ENCODE measurements at places on chromosomes 1 and 21.

GRCh38 chr21:27564684-27565301 lies 597.9 kb upstream of the ADAMTS5 start:
- no peak for DNase-seq

DNA sequence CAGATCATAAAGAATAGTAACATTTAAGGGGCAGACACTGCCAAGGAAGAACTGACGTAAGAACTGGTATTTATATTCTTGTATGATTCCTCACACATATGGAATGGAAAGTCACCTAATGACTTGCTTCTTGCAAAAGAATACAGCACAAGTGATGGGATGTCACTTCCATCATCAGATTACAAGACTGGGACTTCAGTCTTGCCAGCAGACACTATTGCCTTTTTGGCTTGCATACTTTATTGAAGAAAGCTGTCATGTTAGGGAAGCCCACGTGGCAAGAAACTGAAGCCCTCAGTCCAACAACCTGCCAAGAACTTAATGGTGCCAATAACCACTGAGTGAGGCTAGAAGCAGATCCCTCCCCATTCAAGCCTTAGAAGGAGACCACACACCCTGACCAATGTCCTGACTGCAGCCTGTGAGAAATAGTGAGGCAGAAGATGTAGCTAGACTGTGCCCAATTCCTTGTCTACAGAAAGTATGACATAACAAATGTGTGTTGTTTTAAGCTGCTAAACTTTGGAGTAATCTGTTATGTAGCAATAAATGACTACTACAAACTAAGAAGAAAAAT lies 12.0 kb downstream of the EGLN1 start:
- DNase-seq = no peak

GRCh38 chr1:179761296-179761695 lies 18.2 kb downstream of the FAM163A start:
- no peak for DNase-seq

DNA sequence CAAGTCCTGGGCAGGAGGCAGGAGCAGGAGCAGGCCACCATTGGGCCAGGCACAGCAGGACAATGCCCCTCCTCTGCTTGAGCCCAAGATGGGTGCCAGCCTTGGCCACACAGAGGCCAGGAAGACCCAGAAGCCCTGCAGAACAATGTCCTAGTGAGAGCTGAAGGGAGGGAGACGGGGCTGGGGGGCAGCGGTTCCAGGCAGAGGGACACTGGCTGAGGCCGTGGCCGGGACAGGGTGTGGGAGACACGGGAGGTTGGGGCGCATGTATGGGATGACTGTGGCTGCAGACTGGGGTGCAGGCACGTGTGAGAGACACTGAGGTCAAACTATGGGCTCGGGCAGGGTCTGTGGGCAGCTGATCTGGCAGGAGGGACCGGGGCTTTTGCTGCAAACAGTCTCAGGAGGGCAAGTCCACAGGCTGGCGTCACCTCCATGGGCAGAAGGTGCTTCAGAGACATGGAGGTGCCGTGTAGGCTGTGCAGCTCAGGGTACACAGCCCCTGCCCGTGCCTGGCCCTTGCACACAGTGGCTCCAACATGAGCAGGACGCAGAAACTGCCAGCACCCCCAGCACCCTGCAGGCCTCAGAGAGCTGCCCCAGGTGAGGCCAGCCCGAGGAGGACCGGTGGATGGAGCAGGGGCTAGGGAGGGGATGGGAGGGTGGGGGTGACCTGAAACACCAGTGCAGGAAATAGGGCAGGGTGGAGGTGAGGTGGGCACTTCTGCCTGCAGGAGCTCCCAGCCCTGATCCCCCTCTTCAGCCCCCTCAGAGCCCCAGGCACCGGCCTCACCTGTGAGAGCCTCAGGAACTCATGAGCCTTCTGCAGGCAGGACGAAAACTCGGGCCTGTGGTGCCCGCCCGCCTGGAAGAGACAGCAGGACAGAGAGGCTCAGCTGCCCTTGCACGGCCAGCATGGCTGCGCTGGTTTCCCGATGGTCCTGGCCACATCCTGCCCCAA lies 19.5 kb downstream of the LSS start:
- no peak for DNase-seq

- DNase-seq = no peak
These were observed 157.0 kb downstream of the RYR2 start for GRCh38 chr1:237199026-237199425.

DNA sequence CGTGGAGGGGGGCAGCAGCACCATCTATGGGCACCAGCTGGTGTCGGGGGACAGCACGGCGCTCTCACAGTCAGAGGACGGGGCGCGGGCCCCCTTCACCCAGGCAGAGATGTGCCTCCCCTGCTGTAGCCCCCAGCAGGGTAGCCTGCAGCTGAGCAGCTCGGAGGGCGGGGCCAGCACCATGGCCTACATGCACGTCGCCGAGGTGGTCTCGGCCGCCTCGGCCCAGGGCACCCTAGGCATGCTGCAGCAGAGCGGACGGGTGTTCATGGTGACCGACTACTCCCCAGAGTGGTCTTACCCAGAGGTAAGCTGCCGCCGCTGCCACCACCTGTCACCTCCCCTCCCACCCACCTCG lies 106.2 kb upstream of the VAMP3 start:
- DNase-seq = no peak

DNA sequence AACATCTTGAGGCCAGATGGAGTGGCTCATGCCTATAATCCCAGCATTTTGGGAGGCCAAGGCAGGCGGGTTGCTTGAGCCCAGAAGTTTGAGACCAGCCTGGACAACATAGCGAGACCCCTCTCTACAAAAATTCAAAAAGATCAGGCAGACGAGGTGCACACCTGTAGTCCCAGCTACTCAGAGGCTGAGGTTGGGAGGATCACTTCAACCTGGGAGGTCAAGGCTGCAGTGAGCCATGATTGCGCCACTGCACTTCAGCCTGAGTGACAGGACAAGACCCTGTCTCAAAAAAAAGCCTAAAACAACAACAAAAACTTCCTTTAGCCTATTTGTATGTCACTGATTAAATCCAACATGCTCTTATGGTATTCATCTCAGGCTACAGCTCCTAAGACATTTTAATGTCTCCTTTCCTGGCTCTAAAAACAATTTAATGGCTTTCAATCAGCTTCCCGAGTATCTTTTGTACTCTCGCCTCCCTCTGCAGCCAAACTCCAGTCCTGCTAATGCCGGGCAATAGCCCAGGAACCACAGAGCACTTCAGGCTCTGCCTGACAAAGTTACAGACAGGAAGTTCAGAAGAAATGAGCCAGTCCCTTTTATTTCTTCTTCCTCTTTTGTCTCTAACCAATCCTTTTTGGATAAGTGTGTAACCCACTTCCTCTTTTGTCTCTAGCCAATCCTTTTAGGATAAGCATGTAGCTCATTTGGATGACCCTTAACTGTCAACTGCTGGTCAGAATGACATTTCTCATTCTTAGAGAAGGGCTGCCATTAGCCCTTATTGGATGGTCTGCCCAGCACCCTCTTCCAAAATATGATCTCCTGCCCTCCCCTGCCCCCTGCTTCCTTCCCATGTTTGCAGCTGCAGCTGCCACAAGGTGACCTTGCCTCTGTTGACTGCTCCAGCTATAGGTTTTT lies 6.6 kb upstream of the DOP1B start:
- peak; percentile 42 for DNase-seq

GRCh38 chr21:43731476-43731875 lies 12.5 kb downstream of the PDXK start:
- no peak for DNase-seq

DNA sequence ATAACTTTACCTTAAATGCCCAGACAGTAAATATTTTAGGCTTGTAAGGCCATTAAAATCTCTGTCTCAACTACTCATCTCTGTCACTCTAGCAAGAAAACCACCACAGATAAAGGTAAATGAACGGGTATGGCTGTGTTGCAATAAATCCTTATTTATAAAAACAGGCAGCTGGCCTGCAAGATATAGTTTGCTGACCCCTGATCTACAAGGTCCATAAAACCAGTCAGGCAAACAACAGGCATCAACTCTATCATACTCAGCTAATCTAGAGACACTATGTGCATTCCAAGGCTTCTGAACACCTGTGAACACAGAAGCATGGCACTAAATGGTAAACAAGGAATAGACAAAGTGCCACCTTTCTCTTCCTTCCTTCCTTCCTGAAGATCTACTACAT lies 9.7 kb downstream of the FAF1 start:
- no peak for DNase-seq

GRCh38 chr1:45526135-45526644 lies 4.5 kb upstream of the PRDX1 start:
- no peak for DNase-seq

GRCh38 chr1:64516301-64516700 lies 46.4 kb downstream of the CACHD1 start:
- no peak for DNase-seq

- no peak for DNase-seq
These were observed 13.4 kb upstream of the MUTYH start for GRCh38 chr1:45353685-45354084.

GRCh38 chr1:174197547-174197946 lies 38.2 kb downstream of the RABGAP1L start:
- DNase-seq = no peak

GRCh38 chr1:923131-923990 lies at the start of gene SAMD11:
Gene SAMD11 (plus strand): TSS chr1:923923. CDS start chr1:924432, 509 bp downstream.
- peak; percentile 74 for DNase-seq

DNA sequence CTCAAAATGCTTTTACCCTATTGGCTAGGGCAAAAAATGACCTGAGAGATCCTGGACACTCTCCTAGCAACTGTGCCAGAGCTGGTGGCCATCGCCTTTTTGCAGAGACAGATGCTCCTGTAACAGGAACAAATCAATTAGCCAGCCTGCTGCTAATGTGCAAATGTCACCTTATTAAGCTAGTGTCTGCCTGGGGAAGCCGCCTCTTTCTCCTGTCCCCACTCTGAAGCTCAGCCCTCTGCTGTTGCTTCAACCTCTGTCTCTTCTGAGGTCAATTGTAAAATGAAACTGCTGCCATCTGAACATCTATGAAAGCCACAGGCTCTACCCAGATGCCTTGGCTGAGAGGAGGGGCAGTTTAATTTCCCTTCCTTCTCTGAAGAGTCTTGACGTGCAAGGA lies 85.5 kb upstream of the CACNA1E start:
- no peak for DNase-seq

DNA sequence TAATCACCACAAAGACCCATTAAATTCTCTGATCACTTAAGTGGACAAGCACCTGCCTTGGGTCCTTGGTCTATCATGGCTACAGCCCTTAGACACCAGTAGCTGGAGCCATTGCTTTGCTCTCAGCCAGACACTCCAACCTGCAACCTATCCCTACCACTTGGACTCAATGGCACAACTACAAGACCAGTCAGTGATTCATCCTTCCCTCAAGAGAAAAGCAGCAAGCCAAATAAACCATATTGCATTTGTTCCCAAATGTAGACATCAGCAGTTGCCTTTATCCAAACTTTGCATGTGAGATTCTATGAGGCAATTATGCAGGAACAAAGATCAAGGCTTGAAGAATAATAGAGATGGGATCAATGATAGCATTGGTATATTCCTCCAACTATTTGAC lies 263.4 kb downstream of the HHIPL2 start:
- DNase-seq = no peak

DNA sequence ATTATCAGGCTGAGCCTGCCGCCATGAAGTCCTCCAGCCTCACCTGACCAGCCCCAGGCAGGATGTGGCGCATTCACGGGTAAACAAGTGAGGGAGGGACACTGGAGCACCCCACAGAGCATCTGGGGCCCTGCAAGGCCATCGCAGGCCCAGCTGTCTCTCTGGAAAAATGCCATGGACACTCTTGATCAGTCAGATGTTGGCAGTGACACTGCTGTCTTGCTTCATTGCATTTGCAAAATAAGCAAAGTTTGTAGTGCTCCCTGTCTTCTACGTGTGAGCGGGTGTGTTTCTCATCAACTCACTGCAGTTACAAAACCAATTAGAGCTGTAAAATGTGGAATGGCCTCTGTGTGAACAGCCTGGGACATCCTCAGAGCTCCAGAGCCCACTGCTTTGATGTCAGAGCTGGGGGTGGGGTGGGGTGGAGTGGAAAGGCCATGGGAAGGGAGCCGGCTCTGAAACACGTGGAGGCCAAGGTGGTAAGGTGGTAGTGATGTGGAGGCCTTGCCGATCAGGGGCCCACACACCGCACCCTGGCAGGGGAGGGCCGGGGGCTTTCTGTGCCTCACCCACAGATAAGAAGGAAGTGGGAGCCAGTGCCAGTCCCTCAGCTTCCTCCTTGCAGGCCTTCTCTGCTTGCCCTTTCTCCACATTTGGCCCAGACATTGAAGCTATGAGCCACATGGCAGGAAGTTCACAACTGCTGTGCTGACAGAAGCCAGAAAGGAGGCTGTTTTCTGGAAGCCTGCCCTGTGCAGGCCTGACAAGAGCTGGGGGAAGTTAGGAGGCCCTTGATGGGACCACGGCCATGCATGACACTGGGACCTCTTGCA lies 254.9 kb downstream of the RHOU start:
- no peak for DNase-seq

DNA sequence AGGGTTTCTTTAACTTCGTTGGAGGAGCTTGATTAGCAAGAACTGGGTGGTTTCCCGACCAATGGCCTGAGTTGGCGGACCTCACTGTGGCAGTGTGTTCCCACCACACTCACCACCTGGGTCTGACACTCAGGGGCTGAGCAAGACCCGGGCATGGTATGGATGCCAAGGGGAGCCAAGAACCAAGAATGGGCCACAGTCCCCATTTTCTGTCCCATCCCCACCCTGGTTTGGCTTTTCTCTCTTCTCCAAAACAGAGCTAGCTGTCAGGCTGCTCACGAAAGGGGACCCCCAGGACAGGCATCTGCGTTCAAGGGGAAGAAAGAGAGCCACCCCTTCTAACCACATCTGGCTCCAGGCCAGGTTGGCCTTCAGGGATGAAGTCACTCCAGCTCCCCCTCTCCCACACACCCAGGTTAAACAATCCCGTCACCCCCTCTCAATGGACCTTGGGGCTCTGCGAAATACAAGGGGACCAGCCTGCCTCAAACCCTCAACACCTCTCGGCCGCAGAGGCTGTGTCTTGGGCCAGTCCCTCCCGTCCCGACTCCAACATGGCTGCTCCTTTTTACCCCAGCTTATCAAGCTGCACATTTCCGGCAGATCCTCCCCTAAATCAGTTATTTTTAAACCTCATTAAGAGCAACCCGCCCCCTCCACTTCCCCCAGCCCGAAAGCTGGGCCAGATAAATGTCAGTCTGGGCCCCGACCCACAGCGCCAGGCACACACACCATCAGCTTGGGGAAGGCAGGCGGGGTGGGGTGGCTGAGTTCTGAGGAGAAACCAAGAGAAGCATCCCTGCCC lies 3.4 kb downstream of the TAGLN2 start:
- DNase-seq = peak; percentile 76

GRCh38 chr1:205064301-205064700 lies 20.0 kb downstream of the TMEM81 start:
- no peak for DNase-seq

GRCh38 chr1:208205216-208206013 lies 38.8 kb downstream of the PLXNA2 start:
- no peak for DNase-seq

DNA sequence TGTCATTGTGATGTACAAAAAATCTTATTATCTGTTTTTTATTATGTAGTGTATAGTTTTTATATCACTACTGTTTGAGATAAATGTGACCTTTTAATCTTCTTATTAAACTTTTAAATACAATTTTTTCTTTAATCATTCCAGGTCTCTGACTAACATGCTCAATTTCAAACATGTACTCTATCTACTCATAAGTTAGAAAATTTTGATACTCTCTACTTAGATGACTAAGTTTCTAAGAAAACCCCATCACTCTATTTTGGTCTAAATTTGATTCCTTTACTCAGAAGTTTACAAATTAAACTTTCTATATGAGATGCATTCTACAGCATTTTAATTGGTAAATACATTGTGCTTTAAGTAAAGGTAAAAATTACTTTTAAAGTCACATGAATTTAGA lies 544.0 kb downstream of the PTBP2 start:
- no peak for DNase-seq

Measured in CD4-positive, alpha-beta T cell treated with Interleukin-4 for 1 hour (primary cell).